Melanocyte of skin (primary cell): ENCODE measurements at places on chromosomes 6 and 20. TPM values are rescaled to one million over a fixed set of nuclear protein-coding genes. Genes with fewer than 3 reads are reported as not detected.

Gene TNFRSF21
- 7.6 and 16.0 TPM in 2 replicates for total RNA-seq

Gene CHD6
- 26.6 and 35.2 TPM in 2 replicates for total RNA-seq

Gene GMPR
- total RNA-seq: 125 and 129 TPM in 2 replicates

Gene MUCL3
- total RNA-seq: not detected in 2 replicates

Gene TP53INP2
- total RNA-seq: 6.2 and 8.9 TPM in 2 replicates

Gene CAP2
- total RNA-seq: 2.9 and 6.2 TPM in 2 replicates

Gene MAS1
- total RNA-seq: not detected in 2 replicates

Gene SOX18
- total RNA-seq: under 0.01 and 0.34 TPM in 2 replicates

Gene COX7A2
- total RNA-seq: 131 and 176 TPM in 2 replicates

Gene GSTA2
- under 0.01 TPM in 1 of 2 replicates, not detected in the other for total RNA-seq

Gene MCHR2
- not detected in 2 replicates for total RNA-seq

Gene OTOR
- total RNA-seq: not detected in 2 replicates

Gene CALHM4
- total RNA-seq: under 0.01 TPM in 1 of 2 replicates, not detected in the other

Gene NOTCH4
- 2.9 and 3.0 TPM in 2 replicates for total RNA-seq

Gene BPIFB1
- not detected in 2 replicates for total RNA-seq
